Stimulated activated CD4-positive, alpha-beta T cell treated with anti-CD3 and anti-CD28 coated beads, Interleukin-12 subunit alpha, Interleukin-12 subunit beta, amount 100 ng/mL, for 4 hours (primary cell): ENCODE measurements at places on chromosomes 11 and 22.

GRCh38 chr11:23022854-23023253, 162.6 kb upstream of the CCDC179 start:
- no peak for DNase-seq

DNA sequence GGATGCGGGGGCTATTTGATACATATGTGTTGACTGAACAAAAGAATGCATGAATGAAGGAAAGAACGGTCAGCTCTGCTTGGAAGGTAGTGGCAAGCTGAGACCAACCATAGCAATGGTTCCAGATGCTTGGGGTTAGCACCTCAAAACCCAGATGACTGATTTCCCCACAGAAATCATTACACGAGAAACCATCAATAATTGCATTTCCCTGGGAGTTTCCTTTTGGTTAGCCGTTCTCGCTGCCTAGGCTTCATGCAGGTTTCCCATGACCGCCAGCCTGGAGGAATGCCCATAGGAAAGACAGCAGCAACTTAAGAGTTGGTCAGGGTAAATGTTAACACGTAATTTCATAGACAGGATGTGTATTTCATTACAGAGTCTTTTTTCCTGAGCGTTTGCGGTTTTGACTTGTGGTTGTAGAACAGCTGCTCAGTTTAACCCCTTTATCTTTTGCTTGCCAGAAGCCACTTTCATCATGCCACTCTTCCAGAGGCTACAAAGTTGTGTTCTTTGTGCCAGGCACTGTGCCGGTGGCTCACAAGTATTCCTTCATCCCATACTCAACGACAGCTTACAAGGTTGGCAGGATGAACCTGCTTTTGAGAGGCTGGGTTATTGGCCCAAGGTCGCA, 2.8 kb downstream of the IL17RA start:
- no peak for DNase-seq

- no peak for DNase-seq
Measured at GRCh38 chr11:45245218-45246045, 40.7 kb downstream of the SYT13 start.

DNA sequence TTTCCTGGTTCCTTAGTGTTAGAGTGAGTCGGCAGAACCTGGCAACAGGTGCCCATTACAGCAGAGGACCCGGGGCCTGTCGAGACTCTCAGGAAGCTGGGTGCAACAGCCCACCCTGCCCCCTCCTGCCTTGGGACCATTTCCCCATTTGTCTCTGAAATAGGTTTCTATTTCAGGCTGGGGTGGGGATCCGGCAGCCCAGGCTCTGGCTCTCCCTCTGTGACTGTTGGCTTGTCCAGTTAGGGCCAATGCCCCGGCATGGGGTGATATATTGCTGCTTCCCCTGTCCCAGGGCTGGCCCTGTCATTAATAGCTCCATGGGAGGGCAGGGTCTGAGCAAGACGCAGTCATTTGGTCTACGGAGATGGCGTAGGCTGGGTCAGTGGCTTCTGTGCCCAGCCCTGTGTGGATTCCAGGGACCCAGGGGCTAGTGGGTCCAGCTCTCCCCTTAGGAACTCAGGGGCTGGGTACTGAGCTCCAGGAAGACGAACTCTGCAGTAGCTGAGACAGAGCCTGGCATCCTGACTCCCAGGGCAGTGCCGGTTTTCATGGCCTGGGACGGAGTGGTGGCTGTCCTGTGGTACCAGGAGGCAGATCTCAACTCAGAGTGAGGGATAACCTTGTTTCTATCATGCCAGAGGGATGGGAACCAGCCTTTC, 2.7 kb downstream of the P2RY6 start:
- DNase-seq, result no peak

- DNase-seq, result no peak
Measured at GRCh38 chr11:17596310-17596669, 49.2 kb downstream of the OTOG start.

DNA sequence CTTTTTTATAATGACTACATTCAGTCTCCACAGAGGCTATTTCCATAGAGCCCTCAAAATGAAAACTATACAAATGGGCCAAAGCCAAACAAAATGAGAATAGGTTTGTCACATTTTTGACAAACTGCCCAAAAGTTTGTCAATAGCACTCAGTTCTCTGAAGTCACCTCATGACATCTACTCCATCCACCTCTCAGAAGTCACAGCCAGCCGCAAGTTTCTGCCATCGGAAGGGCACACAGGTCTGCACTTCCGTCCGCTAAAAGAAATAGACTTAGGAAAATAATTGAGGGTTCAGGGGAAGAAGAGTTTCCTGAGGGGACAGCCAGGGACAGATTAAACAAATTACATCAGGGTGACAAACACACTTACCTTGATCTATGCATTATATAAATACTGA, 55.4 kb upstream of the JAM3 start:
- DNase-seq, result no peak

DNA sequence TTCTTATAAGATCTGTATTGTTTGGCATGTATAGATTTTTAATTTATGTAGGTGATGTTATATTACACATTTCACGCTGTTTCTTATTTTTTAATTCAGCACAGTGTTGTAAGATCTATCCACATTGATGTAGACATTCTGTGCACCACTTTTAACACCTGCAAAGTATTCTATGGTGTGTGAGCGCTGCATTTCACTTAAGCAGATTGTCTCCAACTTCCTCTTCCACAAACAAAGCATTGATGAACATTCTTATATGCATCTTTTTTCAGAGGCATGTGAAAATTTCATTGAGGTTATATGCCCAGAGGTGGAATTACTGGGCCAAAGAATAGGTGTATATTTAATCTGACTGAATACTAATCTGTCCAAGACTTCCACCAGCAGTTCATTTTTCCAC, 3.4 kb upstream of the POU2AF1 start:
- DNase-seq, result no peak

- peak; percentile 77 for DNase-seq
Measured at GRCh38 chr11:126355324-126355925, at the start of gene ST3GAL4. Gene ST3GAL4 (plus strand): TSS chr11:126355686. CDS start chr11:126406156, 50,470 bp downstream.

- peak; percentile 32 for DNase-seq
Measured at GRCh38 chr22:20885557-20886323, 26.9 kb downstream of the SNAP29 start.

- no peak for DNase-seq
Measured at GRCh38 chr11:96317985-96318384, 25.0 kb downstream of the MAML2 start.

DNA sequence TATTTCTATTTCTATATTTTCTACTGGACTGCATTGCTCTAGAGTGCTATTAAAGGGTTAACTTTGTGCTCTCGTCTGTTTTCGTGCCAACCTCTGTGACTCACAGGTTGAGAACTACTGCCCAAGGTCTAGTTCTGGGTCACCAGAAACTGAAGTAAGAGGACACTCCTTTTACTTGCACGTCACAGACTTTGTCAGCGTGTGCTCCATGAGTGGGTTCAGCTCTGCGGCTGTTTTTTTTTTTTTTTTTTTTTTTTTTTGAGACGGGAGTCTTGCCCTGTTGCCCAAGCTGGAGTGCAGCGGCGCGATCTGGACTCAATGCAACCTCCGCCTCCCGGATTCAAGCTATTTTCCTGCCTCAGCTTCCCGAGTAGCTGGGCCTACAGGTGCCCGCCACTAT, 49.8 kb downstream of the CLMP start:
- DNase-seq, result no peak

- no peak for DNase-seq
Measured at GRCh38 chr11:119295178-119295577, 21.8 kb downstream of the MCAM start.

DNA sequence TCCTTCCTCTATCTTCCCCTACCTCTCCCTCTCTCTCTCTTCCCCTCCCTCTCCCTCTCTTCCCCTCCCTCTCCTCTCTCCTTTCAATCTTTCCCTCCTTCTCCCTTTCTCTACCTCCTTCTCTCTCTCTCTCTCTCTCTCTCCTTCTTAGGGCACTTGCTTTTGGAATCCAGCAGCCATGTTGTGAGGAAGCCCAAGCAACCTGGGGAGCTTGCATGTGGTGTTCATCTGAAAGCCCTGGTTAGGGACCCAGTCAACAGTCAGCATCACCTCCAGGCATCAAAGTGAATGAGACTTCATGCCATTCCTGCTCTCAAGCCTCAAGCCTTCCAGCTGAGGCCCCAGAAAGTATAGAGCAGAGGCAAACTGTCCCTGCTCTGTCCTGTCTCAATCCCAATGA, 65.6 kb upstream of the SHISAL1 start:
- DNase-seq, result no peak

DNA sequence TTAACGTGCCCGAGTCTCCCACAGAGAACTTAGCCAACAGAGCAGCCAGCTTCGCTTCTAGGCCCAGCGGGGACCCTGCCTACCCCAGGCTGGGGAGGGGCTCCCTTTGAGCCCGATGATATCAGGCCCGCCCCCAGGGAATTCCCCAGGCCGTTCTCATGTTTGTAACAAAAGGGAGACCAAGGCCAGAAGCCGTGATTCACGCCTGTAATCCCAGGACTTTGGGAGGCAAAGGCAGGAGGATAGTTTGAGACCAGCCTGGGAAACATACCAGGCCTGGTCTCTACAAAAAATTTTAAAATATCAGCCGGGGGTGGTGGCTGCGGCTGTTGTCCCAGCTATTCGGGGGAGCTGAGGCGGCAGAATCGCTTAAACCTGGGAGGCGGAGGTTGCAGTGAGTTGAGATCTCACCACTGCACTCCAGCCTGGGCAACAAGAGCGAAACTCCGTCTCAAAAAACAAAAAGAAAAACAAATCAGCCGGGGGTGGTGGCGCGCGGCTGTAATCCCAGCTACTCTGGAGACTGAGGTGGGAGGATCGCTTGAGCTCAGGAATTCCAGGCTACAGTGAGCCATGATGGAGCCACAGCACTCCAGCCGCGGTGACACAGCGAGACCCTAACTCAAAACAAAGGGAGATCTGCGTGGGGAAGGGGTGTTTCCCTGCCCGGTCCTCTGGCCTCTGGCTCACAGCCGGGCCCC, 1.7 kb downstream of the DRD4 start:
- DNase-seq, result no peak

- DNase-seq, result no peak
Measured at GRCh38 chr11:115745066-115745465, 240.9 kb upstream of the CADM1 start.

GRCh38 chr11:117180661-117181585, 2.4 kb downstream of the SIDT2 start:
- DNase-seq, result peak; percentile 38

DNA sequence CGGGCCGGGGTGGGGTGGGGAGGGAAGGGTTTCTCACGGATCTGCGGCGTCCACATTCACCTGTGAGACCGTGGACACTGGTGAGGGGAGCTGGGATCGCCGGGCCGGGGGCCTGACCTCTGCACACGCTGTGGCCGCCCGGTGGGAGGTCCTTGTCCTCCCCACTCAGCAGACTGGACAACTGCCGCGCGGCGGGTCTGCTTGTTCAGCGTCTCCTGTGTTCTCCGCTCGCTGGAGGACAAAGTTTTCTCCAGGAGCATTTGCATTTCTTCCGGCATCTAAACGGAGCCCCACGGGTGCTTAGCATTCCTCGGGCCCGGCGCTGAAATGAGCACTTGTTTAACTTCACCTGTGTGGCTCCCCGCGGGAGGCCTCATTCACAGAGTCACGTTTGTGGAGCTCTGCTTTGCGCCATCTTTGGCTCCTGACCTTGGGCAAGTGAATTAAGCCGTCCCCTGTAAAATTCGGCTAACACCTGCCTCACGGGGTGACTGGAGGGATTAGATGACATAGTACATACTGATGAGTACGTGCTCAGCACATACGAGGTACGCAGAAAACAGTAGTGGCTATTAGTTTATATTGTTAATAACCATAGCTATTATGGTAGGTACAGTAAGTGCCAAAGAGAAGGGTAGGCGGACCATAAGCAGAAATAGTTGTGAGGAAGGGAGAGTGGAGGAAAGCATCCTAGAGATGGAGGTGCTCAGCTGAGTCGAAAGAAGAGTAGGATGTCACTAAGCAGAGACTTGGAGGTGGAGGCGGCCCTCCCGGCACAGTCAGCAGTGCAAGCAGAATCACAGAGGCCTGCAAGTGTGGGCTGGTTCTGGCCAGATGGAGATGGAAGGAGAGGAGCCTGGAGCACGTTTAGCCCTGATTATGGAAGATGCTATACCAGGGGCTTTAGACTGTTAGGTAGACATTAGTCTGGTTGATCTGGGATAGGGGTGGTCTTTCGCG, 885 bp downstream of the TRMU start:
- DNase-seq, result no peak

DNA sequence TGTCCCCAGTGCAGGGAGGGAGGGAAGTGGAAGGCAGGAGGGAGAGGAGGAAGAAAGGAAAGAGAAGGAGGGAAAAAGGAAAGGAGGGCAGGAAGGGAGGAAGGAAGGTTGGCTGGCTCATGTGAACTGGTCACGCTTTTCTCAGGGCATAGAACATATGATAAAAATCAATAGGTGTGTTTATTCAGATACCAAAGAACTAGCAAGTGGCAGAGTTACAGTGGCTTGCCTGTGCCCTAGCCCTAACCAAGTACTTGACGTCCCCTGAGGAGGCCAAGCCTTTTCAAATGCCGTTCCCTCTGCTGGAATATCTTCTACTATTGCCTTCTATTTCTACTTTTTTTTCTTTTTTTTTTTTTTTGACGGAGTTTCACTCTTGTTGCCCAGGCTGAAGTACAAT, 33.5 kb downstream of the CHRDL2 start:
- no peak for DNase-seq
